ENCODE measurements at places on chromosomes 12 and 14. TPM values are rescaled to one million over a fixed set of nuclear protein-coding genes. Genes with fewer than 3 reads are reported as not detected.

DNA sequence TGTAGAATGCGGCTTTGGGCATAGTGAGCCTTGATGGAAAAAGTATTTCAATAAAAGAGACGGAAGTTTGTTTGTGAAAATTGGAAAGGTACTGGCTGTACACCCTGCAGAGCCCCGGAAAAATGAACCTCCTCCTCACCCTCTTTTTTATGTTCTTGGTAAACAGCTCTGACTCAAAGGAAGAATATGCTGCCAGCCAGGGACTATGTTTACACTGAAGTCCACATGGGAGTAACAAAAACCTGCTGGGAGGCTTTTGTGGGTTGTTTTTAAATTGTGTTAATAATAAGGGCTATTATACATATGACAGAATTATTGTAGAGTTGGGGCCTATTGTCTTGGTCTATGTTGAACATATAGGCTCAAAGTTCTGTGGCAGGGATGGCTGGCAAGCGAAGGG, 70.7 kb downstream of the TTC8 start:
- no peak for DNase-seq

- no peak for DNase-seq
These were observed 31.2 kb upstream of the STK38L start for GRCh38 chr12:27212861-27213260.

GRCh38 chr14:70599345-70599744, 1.1 kb downstream of the MED6 start:
- no peak for DNase-seq

DNA sequence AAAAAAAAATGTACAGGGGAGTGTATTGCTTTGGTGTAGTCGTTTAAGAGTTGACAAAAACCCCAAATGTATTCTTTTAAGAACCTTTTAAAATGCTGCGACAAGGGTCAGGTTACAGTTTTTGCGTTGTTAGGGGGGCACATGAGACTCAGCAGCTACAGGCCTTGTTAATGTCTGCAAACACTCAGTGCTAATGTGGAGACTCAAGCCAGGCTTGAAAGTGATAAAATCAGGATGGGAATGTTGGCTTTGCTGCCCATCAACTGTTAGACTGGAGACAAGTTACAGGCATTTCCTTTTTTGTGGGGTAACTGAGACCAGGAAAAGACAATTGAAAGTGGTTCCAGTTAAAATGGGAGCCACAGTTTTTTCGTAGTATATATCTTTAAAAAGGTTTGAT, 84.8 kb downstream of the PRKCH start:
- no peak for DNase-seq

GRCh38 chr12:223841-224240, 9.9 kb upstream of the SLC6A12 start:
- no peak for DNase-seq

The SLC6A15 gene
- 0.36 TPM for total RNA-seq

The ADGRD1 gene
- total RNA-seq, result 0.21 TPM

Measured in Panc1 (cell line).